ENCODE measurements at places on chromosomes 11 and 22.

GRCh38 chr22:34010259-34010658 lies 90.0 kb upstream of the LARGE1 start:
- DNase-seq = no peak

GRCh38 chr11:133921026-133921425 lies 35.7 kb downstream of the IGSF9B start:
- DNase-seq = no peak

DNA sequence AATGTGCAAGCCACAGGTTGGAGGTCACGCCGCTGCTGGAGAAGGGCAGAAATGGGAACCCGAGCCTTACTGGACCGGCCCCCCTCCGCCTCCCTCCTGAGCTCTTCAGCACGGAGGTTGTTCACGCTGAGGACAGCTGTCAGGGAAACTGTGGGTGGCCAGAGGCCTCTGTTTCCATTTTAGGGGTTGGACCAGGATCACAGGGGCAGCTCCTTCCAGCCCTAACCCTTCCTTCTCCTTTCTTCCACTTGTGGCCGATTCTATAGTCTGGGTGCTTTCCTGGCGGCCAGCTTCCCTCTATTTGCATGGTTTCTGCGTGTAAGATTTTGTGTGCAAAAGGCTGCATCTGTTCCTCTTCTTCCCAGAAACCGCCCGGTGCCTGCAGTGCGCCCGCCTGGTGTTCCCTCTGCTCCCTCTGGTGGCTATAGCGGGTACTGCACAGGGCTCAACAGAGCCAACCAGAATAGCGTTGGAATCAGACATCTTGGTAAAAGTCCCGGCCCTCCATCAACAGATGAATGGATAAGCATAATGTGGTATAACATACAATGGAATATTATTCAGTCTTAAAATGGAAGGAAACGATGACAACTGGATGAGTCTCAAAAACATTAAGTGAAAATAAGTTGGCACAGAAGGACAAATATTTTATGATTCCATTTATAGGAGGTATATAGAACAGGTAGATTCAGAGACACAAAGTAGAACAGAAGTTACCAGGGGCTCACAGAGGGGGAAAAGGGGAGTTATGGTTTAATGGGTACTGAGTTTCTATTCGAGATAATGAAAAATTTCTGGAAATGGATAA lies 8.4 kb upstream of the SLC22A8 start:
- DNase-seq = no peak

DNA sequence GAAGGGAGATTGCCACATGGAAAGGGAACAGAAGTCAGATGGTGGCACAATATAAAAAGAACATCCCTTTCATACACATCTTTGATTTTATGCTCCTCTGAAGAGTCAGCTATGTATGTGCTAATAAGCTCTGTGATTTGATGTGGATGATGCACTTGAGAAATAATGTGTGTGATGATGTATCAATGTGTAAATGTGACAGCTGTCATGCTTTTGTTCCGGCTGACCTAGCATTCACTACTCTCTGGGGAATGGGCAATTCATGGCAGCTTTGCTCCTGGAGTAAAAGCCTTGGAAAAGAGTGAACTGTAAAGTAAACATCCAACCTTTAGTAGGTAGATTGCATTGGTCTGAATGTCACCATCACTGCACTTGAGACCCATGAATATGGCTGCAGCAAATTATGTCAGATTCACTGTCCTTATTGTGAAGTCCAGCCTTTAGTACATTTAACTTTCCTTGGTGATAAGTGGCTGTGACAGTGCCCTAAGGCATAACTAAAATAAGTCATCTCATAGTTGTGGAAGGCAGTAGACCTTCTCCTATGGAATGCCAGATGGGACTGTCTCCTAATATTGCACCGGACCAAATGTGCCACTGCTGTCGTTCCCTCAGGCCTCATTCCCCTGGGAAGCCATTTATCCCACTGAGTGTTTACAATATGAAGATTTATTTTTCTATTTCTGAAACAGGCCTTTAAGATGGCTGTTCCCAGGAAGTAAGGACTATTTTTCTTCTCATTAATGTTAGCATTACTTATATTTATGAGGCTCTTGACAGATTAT lies 178.2 kb upstream of the CCDC90B start:
- DNase-seq = no peak

- DNase-seq = no peak
These were observed 223.6 kb downstream of the ADAMTS15 start for GRCh38 chr11:130671801-130672700.
